ENCODE measurements at places on chromosomes 16 and 17.

DNA sequence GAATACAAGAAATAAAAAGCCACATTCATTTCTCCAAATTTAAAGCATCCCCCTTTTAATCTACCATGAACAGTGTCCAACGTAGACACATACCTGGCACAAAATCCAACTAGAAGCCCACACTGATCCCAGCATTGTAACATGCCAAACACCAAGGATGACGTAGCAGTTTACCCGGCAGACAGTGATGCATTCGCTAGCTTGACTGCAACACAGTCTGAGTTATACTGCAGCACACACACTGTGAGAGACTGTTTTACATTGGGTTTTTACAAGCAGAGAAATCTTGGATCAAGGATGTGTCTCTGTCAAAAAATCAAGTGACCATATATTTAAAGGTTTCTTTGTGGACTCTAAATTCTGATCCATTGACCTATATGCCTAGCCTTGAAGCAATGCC, 74.5 kb upstream of the C17orf78 start:
- no peak for DNase-seq

DNA sequence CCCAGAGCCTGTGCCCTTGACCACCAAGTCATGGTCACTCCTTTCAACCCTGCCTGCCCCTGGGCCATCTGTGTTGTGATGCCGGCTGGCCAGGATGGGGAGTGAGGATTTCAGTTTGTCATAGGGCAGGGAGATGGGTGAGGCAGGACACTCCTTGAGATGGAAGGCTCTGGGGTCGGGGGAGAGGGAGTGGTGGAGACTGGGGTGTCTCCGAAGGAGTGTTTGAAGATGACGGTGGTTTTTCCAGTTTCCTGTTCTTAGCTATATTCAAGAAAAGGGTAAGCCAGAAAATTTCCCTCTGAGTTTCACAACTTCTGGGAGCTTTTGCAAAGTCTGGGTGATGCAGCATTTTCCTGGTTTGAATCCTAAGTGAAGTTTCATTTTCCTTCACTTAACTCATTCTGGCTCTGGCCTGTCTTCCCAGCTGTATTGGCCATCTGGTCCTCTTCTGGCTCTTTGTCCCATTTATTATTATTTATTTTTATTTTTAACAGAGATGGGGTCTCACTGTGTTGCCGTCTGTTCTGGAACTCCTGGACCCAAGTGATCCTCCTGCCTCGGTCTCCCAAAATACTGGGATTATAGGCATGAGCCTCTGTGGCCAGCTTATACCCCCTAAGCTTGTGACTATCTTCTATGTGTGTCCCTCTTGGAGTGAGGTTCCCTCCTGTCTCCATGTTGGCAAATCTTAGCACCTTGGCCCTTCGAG, 27.7 kb downstream of the ABCC1 start:
- DNase-seq, result no peak

DNA sequence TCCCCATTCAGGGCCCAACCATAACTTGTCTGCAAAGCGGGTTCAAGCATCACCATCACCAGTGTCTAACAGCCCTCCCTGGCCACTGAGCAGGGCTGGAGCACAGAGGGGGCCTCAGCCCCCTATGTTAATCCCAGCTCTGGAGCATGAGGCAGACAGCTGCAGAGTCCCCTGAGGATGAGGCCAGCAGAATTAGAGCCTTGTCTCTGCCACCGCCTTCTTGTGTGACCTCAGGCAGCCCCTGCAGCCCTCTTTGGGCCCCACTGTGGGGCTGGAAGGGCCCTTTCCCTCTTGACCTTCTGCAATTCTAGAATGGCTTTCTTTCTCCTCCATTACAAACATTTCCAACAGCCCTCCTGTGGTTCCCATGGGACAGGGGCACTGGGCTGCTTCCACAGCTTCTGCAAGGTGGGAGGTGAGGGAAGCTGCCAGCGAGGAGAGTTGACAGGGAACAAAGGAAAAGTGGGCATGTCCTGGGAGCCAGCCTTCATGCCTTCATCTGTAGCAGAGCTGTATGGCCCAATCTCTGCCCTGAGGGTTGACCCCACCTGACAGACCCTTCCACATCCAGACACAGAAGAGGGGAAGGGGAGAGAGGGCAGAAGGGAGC, 65.7 kb downstream of the TMEM132E start:
- no peak for DNase-seq

DNA sequence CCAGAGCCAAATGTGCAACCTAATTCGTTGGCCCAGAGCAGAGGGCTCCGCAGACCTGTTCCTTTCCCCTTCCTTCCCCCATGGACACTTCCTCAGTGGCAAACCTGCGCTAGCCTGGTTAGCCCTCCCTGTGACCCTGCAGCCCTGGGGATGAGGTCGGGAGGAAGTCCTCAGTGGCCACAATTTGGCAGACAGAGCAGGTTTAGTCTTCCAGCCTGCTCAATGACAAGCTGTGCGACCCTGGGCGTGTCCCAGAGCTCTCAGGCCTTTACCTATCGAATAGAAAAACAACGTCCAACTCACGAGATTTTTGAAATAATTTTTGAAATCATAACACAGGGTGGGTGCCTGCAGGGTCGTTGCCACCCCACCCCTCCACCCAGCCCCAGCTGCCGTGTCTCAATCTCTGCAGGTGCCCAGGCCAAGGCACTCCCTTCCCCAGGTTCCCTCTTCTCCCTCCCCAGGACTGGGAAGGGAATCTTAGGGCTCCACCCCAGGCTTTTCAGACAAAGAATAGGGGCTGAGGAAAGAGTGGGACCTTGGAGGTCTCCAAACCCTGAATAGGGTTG, 1.4 kb downstream of the HBM start:
- DNase-seq, result no peak

- DNase-seq, result no peak
Measured at GRCh38 chr17:73292031-73292531, 19.7 kb downstream of the CDC42EP4 start.

DNA sequence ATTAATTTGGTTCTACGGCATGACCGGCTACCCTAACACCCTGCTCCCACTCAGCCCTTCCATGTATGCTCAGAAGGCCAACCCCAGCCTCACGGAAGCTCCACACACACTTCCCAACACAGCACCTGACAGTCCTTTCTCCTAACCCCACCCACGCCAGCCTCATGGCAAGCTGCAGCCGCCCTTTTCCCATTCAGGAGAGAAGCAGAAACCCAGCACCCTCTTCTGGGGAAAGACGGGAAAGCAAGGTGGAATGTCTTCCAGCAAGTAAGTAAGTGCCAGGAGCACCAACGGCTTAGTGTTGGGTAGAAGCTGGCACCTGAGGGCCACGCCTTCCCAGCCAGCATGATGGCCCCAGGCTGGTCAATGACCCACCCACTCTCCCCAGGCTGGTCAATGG, 32.1 kb downstream of the ABR start:
- no peak for DNase-seq

- no peak for DNase-seq
Measured at GRCh38 chr17:5885336-5885735, 184.8 kb upstream of the WSCD1 start.

DNA sequence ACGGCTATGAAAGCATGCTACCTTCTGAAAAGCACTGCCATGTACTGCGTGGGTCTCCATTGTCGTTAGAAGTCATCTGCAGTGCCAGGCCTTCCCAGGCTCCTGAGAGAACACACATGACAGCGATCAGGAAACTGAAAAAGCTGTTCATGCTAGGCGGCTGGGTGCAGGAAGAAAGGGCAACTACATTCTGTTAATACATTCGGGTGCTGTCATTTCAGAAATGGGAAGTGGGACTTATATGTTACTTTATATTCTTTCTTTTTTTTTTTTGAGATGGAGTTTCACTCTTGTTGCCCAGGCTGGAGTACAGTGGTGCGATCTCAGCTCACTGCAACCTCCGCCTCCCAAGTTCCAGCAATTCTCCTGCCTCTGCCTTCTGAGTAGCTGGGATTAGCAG, 19.9 kb downstream of the CFAP20 start:
- DNase-seq, result no peak

DNA sequence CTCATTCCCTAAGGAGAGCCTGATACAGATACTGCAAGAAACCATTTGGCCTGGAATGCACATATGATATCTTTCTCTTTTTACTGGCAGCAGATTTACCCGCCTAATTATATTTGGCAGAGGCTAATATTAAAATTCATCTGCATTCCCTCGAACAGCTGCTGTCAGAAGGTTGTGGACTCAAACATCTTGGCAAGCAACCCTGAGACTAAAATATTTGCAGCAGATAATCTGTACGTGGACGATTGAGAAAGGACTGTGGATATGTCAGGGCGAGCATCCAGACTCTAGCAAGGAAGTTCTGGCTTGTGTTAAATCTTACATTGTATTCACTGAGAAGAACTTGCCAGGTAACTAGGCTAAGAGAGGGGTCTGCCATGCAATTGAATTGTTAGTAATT, 65.2 kb downstream of the SNX20 start:
- DNase-seq, result no peak

DNA sequence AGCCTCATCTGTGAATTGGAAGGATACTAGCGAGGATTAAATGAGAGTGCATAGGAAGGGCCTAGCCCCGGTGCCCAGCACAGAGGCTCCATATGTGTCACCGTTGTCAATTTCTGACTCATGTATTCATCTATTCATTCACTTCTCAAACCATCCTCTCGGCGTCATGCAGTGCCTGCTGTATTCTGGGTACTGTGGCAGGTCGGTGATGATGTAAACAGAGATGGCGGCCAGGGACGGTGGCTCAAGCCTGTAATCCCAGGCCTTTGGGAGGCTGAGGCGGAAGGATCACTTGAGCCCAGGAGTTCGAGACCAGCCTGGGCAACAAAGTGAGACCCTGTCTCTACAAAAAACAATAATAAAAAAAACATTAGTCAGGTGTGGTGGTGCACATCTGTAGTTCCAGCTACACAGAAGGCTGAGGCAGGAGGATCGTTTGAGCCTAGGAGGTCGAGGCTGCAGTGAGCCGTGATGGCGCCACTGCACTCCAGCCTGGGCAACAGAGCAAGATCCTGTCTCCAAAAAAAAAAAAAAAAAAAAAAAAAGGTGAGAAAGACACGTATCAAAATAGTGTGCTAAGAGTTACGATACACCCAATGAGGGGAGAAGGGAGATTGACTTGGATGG, 4.3 kb upstream of the PPP1R1B start:
- DNase-seq, result no peak

- DNase-seq, result no peak
Measured at GRCh38 chr16:27724482-27725235, 174.7 kb downstream of the KATNIP start.

GRCh38 chr16:89171216-89172170, at the start of gene CDH15:
TSS of gene CDH15 (plus strand) at chr16:89171748. CDS start at chr16:89171832, 84 bp downstream.
- DNase-seq, result peak; percentile 95

- no peak for DNase-seq
Measured at GRCh38 chr17:45170280-45170930, 8.7 kb downstream of the HEXIM2 start.

DNA sequence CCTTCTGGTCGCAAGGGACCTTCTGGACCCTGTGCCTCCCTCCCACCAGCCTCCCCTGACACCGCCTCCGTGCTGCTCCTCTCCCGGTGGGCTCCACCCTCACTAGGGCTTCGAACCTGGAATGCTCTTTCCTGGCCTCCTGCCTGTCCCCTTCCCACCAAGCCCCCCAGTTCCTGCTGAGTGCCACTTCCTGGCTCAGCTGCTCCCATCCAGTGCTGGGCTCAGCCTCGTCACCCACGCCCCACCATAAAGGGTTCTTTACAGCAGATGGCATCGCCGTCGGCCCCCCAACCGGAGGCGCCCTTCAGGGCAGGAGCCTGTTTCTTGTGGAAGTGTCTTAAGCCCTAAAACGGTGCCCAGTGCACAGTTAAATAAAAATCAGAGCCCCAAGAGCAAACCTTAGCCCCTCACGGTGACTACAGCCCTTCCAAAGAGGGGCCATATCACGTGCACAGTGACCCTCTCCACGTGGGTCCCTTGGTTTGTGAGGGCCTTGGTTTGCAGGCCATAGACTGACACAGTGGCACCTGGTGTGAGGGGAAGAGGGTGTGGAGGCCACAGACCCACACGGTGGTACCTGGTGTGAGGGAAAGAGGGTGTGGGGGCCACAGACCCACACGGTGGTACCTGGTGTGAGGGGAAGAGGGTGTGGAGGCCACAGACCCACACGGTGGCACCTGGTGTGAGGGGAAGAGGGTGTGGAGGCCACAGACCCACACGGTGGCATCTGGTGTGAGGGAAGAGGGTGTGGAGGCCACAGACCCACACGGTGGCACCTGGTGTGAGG, 111.4 kb downstream of the METRNL start:
- DNase-seq, result no peak

DNA sequence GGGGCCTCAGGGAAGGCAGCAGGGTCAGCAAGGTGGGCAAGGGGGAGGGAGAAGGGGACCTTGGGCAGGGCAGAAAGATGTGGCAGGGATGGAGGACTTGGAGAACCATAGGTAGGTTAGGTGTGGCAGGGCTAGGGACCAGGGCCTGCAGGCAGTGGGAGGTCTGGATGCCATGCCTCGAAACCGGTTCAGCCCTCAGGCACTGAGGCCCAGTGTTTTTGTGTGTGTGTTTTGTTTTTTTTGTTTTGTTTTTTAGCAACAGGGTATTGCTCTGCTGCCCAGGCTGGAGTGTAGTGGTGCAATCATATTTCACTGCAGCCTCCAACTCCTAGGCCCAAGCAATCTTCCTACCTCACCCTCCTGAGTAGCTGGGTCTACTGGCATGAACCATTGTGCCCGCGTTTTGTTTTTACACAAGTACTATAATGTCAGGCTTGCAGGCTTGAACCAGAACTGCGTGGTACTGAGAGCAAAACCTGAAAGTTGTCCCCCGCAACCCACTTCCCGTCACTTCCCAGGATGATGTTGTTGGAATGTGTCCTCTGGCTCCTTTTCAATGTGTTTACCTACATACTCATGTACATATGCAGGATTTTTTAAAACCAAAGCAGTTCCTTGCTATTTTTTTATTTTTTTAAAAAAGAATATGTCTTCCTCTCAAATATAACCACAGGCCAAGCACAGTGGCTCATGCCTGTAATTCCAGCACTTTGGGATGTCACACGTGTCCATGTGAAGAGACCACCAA, 12.4 kb downstream of the ODAD4 start:
- DNase-seq, result no peak

- DNase-seq, result no peak
Measured at GRCh38 chr16:84461029-84461412, 43.4 kb downstream of the MEAK7 start.

DNA sequence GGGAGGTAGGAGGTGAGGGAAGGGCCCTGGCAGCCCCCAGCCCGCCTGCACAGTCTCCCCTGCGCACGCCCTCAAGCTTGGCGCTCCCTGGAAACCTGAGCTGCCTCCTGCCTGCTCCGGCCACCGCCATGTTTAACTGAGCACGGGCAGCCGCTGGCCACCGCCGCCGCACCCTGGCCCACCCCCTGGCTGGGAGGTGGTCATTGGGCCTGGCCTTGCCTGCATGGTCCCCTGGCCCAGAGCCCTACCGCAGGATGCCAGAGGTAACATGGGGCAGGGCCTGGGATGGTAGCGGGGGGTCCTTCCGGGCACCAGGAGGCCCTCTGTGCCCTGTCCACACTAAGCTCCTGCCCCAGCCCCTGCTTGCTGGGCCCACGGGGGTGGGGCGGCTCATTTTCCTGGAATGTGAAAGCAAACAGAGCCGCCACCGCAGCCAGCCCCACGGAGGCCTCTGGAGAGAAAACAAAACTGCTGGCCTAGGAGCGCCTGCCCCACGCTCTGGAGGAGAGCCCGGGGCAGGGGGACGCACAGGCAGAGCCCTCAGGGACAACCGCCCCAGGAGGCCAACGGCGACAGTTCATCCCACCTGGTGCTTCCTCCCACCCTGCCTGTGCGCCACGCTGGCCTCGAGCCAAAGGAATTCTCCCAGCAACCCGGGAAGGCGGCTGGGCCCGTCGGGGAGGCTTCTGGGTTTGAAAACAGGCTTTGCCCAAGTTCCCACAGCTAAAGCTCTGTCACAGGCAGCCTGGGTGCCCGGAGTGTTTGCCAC, 8.9 kb downstream of the NHERF2 start:
- DNase-seq, result no peak

- no peak for DNase-seq
Measured at GRCh38 chr17:2068519-2069051, 13.7 kb downstream of the HIC1 start.

Data from stimulated activated CD4-positive, alpha-beta T cell treated with anti-CD3 and anti-CD28 coated beads, Interleukin-1b, Interleukin-23, amount 100 ng/mL, for 1 hour (primary cell).